ENCODE measurements at places on chromosomes 11 and 22.
A peak's percentile ranks its signal among the peaks of the same experiment; 100 is the strongest.

DNA sequence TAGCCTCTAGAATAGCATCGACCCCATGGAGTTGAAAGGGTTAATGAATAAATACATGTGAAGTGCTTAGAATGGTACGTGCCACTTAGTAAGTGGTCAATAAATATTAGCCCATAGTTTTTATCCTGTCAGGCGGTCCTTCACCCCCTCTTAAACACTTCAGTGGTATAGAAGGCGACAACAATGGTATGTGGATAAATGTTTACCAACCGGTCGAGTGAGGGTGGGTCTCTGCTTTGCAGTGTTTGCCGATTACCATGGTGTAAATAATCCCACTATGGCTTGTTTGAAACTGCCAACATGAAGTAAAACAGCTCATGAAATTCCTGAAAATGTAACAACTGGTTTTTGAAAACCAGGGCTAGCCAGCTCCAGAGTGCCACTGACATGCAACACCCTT lies 541.2 kb downstream of the BUD13 start:
- no peak for DNase-seq

DNA sequence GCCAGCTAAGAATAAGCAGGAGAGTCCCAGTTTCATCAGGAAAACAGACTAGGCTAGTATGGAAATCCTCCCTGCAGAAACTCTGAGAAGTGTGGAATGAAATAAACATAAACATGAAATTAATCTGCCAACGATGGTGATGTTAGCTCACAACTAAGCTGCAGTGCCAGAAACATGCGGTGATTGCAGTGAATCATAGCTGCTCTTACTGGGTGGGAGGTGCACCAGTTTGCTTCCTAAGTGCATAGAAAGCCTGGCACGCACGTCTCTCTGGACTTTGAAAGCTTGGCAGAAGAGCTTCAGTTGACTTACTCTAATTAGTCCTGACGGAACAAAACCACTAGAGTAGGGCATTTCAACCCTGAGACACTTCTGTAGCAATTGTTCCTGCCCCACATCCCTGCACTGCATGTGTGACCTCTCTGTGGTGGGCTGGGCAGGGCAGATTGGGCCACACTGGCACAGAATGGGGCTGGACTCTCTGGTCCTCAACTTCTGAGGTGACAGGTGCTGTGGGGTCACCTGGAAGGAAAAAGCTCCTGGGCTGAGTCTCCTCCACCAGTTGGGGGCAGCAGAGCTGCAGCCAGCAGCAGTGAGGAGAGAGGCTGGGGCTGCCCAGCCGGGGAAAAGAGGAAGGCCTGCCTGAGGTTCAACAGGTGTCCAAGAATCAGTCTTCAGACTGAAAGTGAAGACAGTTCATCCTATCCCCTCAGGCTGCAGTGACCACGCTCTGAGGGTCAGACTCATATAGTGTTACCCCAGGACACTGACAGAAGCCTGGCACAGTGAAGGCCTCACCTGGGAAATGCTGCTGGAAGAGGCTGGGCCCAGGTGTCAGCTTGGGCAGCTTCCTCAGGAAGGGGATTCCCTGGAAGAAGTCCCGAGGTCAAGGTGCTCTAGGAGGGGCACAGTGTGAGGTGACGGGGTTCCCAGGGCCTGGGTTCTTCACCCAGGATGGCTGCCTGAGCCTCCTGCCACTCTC lies 40.5 kb downstream of the GGTLC2 start:
- DNase-seq, result no peak

- no peak for DNase-seq
Measured at GRCh38 chr11:76770642-76771445, 12.3 kb upstream of the TSKU start.

DNA sequence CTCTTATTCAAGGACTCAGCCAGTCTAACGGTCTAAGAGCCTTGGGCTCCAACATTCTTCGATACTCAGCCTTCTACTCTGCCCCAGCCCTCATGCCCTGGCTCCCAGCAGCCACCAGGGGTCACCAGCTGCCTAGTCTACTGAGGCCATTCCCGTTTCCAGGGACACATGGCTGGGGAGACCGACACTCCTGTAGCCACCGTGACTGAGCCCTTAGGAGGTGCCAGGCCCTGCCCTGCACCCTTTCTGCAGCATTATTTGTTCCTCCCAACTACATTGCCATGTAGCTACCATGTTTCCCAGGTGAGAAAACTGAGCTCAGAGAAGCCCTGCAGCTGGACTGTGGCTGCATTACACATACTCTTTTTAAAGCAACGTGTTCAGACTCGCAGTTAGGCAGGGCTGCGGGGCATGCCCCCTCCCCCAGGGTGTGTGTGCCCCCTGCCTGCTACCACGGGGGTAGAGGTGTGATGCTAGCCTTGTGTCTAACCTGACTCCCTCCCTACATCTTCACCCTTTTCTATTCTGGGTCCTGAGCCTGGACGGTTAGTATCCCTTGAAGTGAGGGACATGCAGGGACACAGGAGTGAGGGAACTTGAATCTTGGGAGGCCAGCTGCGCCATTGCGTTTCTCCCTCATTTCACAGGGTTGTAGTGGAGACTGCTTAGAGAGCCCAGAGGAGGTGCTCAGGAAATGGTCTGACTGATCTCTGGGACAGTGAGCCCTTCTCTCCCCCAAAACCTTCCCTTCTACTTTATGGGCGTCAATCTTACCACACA lies 17.5 kb downstream of the ATG16L2 start:
- DNase-seq, result no peak

DNA sequence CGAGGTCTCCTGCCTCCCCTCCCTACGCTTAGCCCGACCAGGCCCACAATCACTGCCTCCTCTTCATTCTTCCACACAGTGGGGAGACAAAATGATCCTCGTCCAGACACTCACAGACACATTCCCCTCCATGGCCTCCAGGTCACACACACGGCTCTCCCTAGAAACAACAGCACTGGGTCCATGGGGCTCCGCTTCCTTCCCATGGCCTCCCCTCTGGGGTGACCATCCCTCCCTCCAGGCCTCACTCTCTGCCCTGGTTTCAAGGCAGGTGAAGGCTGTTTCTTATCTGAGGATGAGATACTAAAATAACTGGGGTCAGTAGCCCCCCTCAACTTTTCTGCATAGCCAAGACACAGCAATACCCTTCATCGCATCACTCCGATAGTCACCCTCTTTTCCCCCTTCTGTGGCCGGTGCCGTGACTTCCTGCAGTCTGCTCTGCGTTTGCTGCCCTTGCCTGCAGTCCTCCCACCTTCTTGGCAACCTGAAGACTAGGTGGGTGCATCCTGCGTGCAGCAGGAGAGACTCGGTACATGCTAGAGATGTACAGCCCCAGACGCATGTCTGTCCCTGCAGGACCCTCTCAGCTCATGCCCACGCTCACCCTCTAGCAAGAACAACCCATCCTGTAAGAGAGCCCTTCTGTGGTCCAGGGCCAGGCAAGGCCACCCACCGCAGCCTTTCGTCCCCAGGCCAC lies 55.8 kb downstream of the CD6 start:
- no peak for DNase-seq

DNA sequence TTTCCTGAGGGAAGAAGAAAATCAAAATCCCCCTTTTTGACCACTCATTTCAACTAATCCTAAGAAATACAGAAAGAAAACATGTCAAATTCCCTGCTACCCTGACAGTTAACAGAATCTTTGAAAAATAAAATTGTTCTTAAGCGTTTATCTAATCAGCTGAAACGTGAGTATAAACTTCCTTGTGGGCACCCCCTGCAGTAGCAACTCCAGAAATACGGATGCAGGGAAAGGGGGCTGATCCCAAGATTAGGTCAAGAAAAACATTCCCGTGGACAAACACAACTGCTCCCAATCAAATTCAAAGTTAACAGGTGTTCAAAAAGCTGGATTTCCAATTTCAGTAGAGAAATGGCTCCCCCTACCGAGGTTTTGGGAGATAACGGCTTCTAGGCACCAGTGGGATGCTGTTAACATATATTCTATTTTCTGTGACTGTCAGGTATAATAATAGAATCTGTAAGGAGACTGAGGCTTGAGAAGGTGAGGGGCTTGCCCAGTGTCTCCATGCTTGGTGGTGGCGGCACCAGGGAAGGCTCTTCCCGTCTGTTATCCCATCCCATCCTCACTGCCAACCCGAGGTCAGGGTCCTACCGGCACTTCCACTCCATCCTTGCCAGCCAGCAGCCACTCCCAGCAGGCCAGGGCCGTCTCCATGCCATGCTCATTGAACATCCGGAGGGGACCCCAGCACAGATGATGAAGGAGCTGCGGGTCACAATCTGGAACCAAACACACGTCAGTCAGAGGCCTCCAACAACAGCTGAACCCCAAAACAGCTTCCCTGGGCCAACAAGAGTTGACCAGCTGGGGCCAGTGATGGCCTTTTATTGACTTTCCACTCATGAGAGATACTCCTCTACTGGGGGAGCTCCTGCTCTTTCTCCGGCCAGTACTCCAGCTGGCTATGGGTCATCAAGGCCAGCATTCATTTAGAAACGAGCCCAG lies 32.0 kb upstream of the SERPIND1 start:
- peak; percentile 29 for DNase-seq

- peak; percentile 60 for DNase-seq
Measured at GRCh38 chr11:14249121-14249963, 109.6 kb downstream of the RRAS2 start.

DNA sequence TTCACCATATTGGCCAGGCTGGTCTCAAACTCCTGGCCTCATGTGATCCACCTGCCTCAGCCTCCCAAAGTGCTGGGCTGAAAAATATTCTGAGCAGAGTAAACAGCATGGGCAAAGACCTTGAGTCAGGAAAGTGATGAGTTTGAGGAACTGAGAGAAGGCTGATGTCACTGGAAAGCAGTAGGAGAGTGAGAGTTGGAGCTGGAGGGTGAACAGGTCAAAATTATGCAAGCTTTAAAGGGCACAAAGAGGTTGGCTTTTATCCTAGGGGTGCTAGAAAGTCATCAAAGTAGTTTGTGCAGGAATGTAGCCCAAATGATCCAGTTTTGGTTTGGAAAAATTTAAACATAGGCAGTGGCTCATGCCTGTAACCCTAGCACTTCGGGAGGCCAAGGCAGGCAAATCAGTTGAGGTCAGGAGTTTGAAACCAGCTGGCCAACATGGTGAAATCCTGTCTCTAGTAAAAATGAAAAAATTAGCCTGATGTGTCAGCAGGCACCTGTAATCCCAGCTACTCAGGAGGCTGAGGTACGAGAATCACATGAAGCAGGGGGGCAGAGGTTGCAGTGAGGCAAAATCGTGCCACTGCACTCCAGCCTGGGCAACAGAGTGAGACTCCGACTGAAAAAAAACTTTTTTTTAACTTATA lies 44.7 kb upstream of the CXCR5 start:
- no peak for DNase-seq

DNA sequence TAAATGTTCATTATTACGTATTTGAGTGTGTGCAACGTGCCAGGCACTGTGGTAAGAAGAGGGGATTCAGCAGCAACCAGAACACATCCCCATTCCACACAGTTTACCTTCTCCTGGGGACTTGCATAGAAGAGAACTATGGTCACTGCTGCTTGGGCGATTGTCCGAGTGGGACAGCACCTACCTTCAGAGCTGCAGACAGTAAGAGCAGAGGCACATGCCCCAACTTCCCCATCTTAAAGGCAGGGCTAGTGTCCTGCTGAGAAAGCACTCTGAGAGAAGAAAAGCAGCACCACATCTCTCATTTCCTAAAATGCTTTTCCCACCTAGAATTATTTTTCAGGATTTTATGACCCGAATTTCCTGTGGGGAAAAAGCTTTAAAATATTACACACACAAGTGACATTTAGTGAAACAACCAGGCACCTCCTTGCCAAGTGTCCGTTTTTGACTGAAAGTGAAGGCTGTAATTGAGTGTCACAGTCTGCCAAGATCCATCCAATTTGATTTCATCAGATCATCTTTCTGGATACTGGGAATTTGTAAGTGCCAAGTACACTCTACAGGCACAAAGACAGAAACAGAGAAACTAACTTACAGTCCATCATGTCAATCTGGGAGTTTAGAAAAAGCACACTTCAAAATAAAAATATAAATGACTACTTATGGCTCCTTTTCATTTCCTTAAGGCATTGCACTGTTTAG lies 24.6 kb downstream of the TRAF6 start:
- no peak for DNase-seq

DNA sequence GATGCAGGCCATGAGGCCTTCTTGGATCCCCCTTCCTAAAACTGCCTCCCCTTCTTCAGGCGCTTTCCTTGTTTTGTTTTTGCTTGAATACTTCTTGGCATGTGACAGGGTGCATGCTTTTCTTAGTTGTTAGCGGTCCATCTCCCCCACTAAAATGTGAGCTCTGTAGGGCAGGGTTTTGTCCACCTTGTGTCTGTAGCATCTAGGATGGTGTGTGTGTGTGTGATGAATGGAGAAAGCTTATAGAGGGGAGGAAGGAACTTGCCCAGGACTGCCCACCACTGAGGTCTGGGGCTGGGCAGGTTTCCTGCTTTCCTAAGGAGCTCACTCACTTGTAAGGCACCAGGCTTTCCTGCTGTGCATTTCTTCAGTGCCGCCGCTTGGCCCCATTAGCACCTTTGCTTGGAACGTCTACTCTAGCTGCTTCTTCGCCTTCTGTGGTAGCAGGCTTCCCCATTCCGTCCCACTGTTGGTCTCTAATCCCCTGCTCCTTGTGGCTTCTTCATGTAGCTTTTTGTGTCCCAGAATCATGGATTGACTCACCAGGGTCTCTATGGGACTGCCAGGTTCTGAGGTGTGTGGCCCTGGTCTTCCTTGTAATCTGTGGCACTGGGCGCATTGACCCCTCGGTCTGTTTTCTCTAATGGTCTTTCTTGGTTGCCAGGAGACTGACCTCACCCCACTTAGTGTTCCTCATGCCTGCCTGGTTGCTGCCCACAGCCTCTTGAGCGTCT lies 3.3 kb downstream of the DGCR8 start:
- no peak for DNase-seq

DNA sequence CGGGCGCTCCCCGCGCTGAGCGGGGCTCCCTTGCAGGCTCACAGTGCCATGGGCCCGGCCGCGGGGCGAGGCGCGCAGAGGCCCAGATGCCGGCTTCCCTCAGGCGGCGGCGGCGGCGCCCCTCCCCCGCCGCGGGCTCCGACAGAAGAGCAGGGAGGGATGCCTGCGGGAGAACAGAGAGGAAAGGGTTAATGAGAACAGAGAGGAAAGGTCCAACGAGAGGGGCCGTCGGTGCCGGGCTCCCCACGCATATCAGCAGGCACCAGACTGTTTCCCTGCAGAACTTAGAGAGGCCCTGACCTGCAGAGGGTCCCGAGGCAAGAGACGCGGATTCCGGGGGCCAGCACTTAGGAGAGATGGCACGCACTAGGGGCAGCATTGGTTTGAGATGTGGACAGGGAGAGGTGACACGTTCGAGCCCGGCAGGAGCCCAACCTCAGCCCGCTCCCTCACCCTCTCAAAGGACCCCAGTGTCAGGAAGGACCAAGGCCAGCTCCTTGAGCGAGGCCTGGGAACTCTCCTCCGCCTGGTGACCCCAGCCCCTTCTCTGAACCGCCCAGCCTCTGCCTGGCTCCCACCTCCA lies 9.1 kb downstream of the NRXN2 start:
- no peak for DNase-seq

DNA sequence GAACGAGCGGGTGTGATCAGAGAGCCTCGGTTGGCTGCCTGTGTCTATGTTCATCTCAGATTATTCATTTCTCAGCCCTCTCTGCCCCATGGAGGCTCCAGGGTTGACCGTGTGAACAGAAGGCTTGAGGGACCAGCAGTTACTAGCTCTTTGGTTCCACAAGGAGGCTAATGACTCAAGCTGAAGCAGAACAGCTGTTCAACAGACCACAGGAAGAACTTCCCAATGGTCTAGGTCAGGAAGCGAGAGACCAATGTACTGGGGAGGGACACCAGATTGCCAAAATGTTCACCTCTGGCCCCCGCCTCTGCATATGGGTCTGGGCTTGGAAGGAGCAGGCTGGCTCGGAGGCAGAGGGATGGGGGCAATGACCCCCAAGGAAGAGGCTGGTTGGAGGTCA lies 14.7 kb upstream of the PDE2A start:
- no peak for DNase-seq
